Activated CD8-positive, alpha-beta T cell treated with anti-CD3 and anti-CD28 coated beads, Interleukin-2, amount 10 ng/mL, durations not matched to agents 7 days and 5 days (primary cell): ENCODE measurements at places on chromosomes 11 and 22. TPM values are rescaled to one million over a fixed set of nuclear protein-coding genes. Genes with fewer than 3 reads are reported as not detected.

DMC1 gene
- 12.1 TPM for total RNA-seq

MFRP gene
- total RNA-seq, result not detected

OR52N4 gene
- 0.63 TPM for total RNA-seq

HPS5 gene
- 15.8 TPM for total RNA-seq

APOL4 gene
- 6.9 TPM for total RNA-seq

MUC15 gene
- total RNA-seq, result not detected

DRD4 gene
- total RNA-seq, result 0.76 TPM

GTSE1 gene
- 111 TPM for total RNA-seq

RTN4R gene
- total RNA-seq, result 3.7 TPM

OOSP3 gene
- total RNA-seq, result not detected

STIM1 gene
- total RNA-seq, result 97.3 TPM

CELSR1 gene
- 0.08 TPM for total RNA-seq

APLP2 gene
- total RNA-seq, result 17.0 TPM

TMPRSS4 gene
- total RNA-seq, result 0.37 TPM

OR8G1 gene
- total RNA-seq, result not detected

KLHDC7B gene
- total RNA-seq, result 12.0 TPM

CADM1 gene
- 0.31 TPM for total RNA-seq

FAM180B gene
- not detected for total RNA-seq

MS4A3 gene
- total RNA-seq, result not detected

MRGPRX4 gene
- not detected for total RNA-seq

DNAJB7 gene
- not detected for total RNA-seq

MYOD1 gene
- not detected for total RNA-seq

MMP1 gene
- not detected for total RNA-seq

CCDC116 gene
- total RNA-seq, result 1.6 TPM

INPP5J gene
- not detected for total RNA-seq

STK33 gene
- total RNA-seq, result 3.7 TPM

ANO3 gene
- total RNA-seq, result not detected

LRRC55 gene
- not detected for total RNA-seq

OR51B2 gene
- total RNA-seq, result not detected

RIC3 gene
- total RNA-seq, result 9.4 TPM

LYVE1 gene
- not detected for total RNA-seq

PKP3 gene
- total RNA-seq, result not detected

CASP1 gene
- total RNA-seq, result 97.8 TPM

PRG2 gene
- total RNA-seq, result not detected

SULT4A1 gene
- total RNA-seq, result not detected

DLG2 gene
- 1.6 TPM for total RNA-seq

OR5A1 gene
- total RNA-seq, result not detected

POLR2F gene
- 71.7 TPM for total RNA-seq

MPPED2 gene
- total RNA-seq, result not detected

CUL5 gene
- 31.3 TPM for total RNA-seq

KDM4D gene
- total RNA-seq, result 0.89 TPM

SEC14L6 gene
- not detected for total RNA-seq

F2 gene
- total RNA-seq, result 0.16 TPM

PKDREJ gene
- not detected for total RNA-seq

HBE1 gene
- not detected for total RNA-seq
